ENCODE measurements at places on chromosomes 5 and 9.

DNA sequence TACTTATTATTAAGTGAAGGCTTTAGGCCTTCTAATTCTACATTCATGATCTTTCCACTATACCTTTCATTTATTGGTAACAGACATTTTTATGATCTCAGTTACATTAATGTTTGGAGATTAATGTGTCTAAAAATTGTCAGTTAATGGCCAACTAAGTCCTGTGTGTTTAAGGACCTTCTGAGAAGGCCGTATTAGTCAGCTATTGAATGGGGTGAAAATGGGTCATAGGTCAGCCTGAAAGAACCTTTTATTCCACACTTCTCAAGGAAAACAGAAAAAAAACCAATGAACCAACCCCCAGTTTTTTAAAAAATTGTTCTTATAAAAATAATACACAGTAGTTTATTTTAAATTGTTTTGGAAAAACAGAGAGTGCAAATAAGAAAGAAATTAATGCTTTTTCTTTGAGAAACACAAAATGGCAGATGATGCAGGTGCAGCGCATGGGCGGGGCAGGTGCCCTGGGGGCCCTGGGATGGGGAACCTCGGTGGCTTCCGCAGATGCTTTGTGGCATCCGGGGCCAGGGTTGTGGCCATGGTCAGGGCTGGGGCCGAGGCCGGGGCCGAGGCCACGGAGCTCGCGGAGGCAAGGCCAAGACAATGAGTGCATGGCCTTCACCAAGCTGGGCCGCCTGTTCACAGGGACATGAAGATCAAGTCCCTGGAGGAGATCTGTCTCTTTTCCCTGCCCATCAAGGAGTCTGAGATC is 141.9 kb downstream of the SPATA31D1 start:
- DNase-seq, result no peak

DNA sequence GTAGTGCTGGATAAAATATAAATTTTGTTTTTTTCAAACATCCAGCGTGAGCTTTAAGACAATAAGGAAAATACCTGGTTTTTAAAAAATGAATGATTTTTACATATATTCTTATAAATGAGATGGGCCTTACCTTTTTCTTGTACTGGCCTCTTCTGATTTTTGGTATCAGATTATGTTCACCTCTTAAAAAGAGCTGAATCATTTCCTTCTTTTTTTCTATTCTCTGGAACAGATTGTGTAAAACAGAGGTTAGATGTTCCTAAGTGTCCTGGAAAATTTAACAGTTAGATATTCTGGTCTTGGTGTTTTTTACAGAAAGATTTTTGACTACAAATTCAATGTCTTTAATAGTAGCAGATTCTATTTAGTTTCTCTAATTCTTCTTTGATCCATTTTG is 74.6 kb downstream of the NDUFAF2 start:
- no peak for DNase-seq

DNA sequence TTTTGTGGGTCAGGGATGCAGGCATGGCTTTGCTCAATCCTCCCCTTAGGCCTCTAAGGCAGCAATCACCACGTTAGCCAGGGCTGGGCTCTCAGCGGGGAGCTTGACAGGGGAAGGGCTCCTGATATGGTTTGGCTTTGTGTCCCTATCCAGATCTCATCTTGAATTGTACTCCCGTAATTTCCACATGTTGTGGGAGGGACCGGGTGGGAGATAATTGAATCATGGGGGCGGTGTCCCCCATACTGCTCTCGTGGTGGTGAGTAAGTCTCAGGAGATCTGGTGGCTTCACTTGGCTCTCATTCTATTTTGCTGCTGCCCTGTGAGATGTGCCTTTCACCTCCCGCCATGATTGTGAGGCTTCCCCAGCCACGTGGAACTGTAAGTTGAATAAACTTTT is 11.5 kb upstream of the IRX4 start:
- DNase-seq, result no peak

GRCh38 chr5:132233811-132234683 is 6.4 kb upstream of the P4HA2 start:
- no peak for DNase-seq

- DNase-seq, result no peak
These were observed 9.7 kb upstream of the CLPTM1L start for GRCh38 chr5:1354576-1354975.

- DNase-seq, result no peak
These were observed 143.0 kb upstream of the SHB start for GRCh38 chr9:38212016-38212415.

DNA sequence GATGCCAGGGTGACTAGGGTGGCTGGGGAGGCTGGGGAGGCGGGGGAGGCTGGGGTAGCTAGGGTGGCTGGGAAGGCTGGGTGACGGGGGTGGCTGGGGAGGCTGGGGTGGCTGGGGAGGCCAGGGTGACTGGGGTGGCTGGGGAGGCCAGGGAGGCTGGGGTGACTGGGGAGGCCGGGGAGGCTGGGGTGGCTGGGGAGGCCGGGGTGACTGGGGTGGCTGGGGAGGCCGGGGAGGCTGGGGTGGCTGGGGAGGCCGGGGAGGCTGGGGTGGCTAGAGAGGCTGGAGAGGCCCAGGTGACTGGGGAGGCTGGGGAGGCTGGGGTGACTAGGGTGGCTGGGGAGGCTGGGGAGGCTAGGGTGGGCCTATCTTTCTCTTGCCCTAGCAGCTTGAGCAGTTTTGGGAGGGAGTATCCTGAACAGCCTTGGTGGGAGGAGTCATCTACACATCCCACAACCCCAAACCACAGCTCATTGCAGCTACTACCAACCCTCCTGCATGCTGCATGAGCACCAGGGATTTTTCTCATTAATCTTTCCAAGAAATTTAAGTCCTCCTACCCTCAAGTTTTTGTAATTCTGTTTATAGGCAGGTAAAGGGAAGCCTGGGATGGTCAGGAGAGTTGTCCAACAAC is 203.2 kb upstream of the IRX1 start:
- DNase-seq, result no peak

GRCh38 chr9:26261503-26262330 is 583.5 kb upstream of the TUSC1 start:
- DNase-seq, result no peak

- no peak for DNase-seq
These were observed 35.3 kb upstream of the HSPA9 start for GRCh38 chr5:138610415-138610917.

- no peak for DNase-seq
These were observed 70.7 kb upstream of the LPAR1 start for GRCh38 chr9:111108946-111109345.

- DNase-seq, result no peak
These were observed 190.3 kb downstream of the WDR70 start for GRCh38 chr5:37569466-37569865.

Measured in NCI-H187 (cell line).